Fibroblast of skin of abdomen (primary cell): ENCODE measurements at places on chromosomes 11 and 22.

DNA sequence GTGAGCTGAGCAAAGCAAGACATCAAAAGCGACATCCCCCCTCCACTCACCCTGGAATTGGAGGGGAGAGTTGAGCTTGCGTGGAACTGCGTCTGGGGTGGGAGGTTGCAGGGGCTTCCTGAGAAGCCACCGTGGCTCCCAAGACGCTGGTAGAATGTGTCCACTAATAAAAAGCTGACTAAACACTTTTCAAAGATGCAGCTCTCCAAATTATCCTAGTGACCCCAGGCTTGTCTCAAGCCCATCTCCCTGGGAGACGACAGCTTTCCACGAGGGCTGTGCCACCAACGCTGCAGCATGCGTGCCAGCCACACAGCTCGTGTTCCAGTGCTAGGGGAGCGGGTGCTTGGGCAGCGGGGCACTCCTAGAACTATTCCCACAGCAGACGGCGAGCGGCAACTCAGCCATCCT is 6.3 kb upstream of the GAL start:
- DNase-seq, result no peak

DNA sequence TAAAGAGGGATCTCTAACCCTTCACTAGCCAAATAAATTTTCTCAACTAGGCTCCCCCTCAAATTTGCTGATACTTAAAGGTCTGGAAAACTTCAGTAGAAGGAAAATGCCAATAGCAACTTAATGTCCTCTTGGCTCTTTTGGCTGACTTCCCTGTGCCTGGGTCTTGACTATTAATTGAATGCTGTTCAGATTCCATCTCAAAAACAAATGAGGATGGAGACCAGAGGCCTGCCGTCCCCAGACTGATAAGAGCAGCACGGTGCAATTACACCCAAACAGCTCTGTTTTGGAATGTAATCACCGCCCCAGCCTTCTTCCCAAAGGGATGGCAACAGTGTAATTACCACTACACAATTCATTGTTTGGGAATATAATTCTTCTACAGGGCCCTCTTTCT is 89.3 kb upstream of the CHRM4 start:
- no peak for DNase-seq

DNA sequence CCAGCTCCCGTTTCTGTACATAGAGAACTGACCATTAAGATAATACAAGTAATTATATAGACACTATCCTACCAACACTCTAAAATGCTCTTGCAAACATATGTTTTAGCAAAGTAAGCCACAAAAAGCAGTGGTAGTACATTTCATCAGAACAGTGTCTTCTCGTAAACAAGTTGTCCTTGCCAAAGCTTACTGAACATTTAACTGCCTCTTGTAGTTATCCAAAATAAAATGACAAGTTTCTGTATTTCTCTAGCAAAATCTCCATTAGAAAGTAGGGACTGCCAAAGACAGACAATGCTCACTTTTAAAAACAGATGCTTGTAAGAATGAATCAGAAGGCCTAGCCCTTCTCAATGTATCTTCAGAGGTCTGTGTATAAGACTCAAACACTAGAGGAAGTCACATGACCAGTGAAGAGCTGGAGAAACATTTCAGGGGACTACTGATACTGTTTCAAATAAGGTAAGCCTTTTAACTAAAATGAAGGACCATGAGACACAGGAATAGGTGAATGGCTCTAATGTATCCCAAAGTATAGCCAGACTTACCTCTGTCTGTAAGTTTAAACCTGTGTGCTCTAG is 7.8 kb upstream of the ZC3H12C start:
- no peak for DNase-seq

DNA sequence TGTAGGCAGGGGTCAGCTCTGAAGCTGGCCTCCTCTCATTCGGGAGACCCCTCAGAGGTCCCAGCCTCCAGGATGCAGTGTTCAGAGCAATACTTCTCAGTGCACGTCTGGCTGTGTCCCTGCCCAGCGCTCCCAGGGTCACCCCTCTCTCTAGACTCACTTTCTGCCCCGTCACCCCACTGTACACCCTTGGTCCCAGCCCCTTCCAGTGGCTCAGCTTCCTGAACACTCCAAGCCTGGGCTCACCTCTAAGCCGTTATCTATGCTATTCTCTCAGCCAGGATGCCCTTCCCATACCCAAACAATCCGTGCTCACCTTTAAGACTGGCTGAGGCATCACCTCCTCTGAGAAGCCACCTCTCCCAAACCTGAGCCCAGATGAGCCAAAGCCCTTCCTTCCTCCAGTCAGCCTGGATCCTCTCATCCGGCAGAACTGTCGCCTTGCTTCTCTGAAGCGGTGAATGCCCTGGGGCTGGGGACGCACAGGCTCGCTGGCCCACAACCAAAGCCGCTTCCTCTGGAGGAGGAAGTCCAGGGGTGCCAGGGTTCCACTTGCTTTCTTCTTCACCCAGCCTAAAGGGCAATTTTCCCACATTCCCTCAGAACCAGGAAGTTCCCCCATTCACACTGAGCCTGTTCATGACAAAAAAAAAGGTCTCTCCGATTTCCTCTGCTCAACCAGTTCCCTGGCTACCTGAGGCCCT is 13.7 kb upstream of the CDKN1C start:
- DNase-seq, result no peak

GRCh38 chr11:115450519-115450918 is 53.7 kb downstream of the CADM1 start:
- DNase-seq, result no peak
